ENCODE measurements at places on chromosomes 2 and 18.

- no peak for DNase-seq
Measured at GRCh38 chr2:3094999-3095958, 282.3 kb downstream of the EIPR1 start.

- no peak for DNase-seq
Measured at GRCh38 chr2:2188941-2189340, 142.1 kb downstream of the MYT1L start.

GRCh38 chr2:225468131-225468530 is 68.6 kb downstream of the NYAP2 start:
- no peak for DNase-seq

DNA sequence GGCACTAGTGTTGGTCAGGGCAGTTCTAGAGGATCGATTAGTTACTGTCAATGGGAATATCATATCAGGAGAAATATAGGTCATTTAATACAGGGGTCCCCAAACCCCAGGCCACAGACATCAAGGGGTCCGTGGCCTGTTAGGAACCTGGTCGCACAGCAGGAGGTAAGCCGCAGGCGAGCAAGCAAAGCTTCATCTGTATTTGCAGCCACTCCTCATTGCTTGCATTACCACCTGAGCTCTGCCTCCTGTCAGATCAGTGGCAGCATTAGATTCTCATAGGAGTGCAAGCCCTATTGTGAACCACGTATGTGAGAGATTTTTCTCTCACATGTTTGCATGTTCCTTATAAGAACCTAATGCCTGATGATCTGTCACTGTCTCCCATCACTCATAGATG is 81.9 kb downstream of the DSC3 start:
- DNase-seq, result no peak

- peak; percentile 10 for DNase-seq
Measured at GRCh38 chr18:34222307-34223163, 2.2 kb downstream of the NOL4 start.

- peak; percentile 99 for DNase-seq
Measured at GRCh38 chr2:186575302-186575701, 14.6 kb upstream of the ITGAV start.

GRCh38 chr2:30652271-30652915 is 154.9 kb downstream of the CAPN13 start:
- no peak for DNase-seq

- DNase-seq, result no peak
Measured at GRCh38 chr18:60662491-60662890, 289.9 kb upstream of the MC4R start.

DNA sequence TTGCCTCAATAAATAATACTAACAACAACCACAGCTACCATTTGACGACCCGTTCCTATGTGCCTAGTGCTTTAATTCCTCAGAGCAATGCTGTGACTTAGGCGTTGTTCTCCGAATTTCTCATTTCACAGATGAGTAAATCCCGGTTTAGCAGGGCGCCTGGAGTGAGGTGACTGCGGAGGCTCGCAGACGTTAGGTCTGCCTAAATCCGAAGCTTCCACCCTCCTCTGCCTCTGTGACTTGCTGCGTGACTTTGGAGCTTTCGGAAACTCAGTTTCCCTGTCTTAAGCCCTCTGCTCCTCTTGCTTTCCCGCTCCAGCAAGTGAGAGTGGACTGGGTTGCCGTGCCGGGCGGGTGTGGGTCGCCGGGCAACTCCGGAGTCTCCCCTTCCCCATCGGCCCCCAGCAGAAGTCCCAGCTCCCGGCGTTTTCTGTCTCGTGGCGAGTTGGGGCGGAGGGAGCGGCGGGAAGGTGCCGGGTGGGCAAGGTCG is 711 bp upstream of the ATOH8 start:
- DNase-seq, result no peak

- DNase-seq, result peak; percentile 100
Measured at GRCh38 chr2:29747786-29748470, 173.5 kb downstream of the ALK start.

- DNase-seq, result no peak
Measured at GRCh38 chr2:1936427-1936980, 192.2 kb upstream of the PXDN start.

- DNase-seq, result no peak
Measured at GRCh38 chr18:840023-840408, 28.0 kb upstream of the YES1 start.

DNA sequence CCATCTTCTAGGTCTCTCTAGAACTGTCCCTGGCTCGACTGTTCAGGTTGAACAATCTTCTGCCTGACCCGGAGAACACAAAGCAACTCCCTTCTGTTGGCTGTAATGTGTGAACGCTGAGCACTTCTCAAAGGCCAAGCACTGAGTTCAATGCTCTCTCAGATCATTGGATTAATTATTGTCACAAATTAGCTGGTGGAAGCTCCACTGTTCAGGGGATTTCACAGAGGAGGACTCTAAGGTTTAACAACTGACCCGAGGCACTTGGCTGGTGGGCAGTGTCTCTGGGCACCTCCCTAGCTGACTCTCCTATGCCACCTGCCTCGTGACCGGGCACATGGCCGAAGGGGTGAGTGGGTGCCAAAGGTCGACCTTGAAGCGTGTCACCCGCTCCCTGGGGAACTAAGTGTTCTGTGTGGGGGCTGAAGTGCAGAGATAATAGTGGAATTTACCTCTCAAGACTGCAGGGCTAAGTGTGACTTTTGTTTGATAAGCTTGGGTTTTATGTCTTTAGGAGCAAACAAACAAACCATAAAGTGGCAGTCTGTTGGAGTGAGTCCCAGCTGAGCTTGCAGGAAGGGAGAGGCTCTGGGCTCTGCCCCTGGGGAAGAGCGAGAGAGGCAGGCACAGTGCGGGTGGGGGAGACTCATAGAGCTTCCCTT is 64.8 kb downstream of the BCL2L11 start:
- DNase-seq, result no peak

DNA sequence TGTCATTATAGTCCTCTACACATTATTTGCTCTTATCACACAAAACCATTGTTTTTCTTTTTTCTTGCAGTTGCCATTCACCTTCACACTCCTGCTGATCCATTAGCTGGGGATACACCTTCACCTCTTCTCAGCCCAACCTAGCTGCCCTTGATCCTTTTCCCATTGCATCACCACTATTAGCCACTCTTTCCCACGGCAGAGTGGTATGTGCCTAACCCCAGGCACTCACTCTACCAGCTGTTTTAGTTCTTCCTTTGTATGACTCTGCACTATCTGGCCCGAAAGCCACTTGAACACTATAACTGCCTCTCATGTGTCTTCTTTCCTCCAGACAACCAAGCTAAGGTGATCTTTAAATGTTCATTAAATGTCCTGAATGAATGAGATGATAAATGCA is 145.4 kb upstream of the PIK3C3 start:
- no peak for DNase-seq

- peak; percentile 65 for DNase-seq
Measured at GRCh38 chr2:225274751-225275150, 124.8 kb upstream of the NYAP2 start.

GRCh38 chr18:31574359-31574758 is 17.3 kb upstream of the TTR start:
- DNase-seq, result no peak

Data from fibroblast of mammary gland (primary cell).